ENCODE measurements at places on chromosomes 1 and 21.

DNA sequence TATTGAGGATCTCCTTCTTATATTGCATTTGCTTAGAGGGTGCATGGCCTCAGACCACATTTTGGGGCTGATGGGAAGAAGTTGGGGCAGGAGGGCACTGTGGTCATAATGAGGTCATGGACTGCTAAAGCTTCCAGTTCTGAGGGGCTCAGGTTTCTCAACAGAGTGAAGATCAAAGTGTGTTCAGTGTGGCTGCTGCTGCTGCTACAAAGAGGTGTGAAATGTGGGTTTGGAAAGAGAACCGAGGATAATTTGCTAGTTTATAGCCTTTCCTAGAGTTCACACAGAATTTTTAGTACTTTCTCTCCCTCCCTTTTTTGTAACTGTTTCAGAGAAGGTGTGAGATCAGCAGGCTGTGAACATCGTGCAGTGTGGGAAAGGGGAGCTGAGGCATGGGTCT lies 73.3 kb downstream of the CACNA1E start:
- no peak for DNase-seq

- no peak for DNase-seq
Measured at GRCh38 chr1:46369542-46370213, 24.4 kb upstream of the FAAH start.

GRCh38 chr1:41315871-41316270 lies 45.4 kb upstream of the FOXO6 start:
- DNase-seq, result no peak

DNA sequence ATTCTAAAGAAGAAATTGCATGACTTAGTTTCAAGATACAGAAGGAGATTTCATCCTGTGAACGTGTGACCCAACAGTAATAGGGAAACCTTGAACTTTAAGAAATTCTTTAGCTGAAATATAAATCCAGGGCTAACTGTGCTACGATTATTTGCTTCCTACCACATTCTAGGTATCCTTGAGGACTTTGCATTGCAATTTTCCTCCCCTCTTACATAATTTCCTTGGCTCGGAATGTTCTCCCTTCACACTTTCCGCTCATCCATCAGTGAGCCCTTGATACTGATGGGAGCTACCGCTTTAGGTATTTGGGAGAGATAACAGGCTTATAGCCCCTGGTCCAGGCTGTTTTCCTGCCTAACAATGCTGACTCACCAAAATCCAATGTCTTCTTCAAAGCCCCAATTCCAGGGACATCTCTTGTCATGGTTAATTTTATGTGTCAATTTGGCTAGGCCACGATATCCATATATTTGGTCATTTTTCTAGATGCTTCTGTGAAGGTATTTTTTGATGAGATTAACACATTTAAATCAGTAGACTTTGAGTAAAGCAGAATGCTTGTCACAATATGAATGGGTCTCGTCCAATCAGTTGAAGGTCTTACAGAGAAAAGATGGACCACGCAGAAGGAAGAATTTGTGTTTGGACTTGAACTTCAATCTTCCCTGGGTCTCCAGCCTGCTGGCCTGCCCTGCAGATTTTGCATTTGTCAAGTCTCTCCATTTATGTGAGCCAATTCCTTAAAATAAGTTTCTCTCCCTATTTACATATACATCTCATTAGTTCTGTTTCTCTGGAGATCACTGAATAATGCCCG lies 121.2 kb downstream of the PTPN14 start:
- no peak for DNase-seq

- DNase-seq, result no peak
Measured at GRCh38 chr1:206555473-206555935, 48.2 kb downstream of the RASSF5 start.

DNA sequence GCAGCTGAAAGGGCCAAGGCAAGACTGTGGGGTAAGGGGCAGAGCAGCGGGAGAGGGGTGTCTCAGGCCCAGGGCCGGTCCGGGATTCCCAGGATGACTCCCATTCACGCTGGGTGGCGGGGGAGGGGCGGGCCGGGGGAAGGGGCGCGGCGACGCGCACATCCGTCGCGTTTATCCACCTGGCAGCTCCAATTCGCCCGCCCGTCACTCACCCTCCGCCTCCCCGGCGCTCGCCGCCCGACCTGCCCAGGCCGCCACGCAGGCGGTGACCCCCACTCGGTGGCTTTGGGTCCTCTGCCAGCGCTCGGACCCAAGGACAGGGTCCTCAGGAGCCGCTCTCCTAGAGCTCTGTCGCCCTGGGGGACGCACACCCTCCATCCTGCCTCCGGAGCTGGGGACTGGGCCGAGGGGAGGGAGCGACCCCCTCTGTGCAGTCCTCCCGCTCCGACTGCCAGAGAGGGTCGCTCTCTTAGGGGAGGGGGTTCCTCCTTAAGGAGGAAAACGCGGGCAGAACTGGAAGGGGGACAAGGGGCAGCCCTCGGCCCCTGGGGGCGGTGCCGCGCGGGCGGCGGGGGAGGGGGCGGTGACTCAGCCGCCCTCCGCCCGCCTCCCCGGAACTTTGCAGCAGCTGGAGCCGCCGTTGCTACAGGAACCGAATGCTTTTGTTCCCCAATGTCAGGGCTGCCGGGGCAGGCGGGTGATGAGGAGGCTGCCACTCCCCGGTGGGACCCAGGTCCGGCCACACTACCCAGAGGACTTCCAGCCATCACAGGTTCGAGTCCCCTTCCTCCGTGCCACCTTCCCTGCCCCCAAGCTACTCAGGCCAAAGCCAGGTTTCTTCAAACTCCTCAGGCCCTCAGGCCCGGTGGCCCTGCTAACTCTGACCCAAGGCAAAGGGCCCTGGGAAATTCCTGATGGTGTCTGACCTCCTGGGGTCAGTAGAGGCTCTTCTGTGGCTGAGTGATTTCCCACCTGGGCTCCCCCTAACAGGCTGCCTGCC lies 3.4 kb downstream of the ADGRB2 start:
- DNase-seq, result peak; percentile 39

- no peak for DNase-seq
Measured at GRCh38 chr1:245566952-245567351, 412.2 kb downstream of the KIF26B start.

DNA sequence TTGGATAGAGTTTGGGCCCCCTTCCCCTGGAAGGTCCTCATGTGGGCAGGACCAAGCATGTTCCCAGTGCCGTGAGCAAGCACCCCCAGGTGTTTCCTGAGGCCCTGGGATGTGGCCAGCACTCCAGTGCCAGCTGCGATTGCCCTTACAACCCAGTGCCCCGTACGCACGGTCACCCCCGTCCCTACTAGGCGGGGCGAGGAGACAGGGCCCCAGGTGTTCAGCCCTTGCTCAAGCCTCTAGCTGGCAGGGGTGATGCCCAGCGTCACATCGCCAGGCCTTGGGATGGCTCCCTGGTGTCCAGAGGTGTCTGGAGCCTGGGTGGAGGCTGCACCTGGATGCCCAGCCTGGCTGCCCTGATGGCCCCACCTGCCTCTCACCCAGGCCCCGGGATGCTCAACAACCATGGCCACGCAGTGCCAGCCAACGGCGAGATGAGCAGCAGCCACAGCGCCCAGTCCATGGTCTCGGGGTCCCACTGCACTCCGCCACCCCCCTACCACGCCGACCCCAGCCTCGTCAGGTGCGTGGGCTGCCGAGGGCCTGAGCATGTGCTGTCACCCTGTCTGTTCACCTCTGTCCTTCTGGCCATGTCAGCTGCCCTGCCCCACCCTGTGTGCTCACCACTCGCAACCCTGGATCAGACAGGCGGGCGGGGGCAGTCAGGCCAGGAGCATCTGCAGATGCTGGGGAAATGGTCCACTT lies 21.6 kb upstream of the CCDC27 start:
- no peak for DNase-seq

DNA sequence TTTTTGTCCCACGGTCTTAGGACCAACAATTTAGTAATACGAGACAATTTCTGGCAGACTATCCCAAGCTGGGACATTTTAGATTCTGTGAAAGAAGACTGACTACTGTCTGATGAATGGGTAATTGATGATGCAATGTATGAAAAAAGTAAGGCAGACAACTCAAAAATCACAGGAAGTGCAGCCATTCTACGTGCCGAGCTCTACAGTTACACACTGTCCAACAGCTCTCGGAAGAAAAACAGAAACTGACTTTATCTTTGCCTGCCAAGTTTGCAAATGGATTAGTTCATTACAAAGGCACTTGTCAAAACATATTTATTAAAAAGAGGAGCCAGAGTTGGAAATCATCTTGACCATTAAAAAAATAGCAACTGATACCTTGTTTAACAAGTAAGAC lies 31.3 kb downstream of the ZBTB8B start:
- DNase-seq, result no peak

- DNase-seq, result no peak
Measured at GRCh38 chr21:44534688-44535087, 5.3 kb downstream of the KRTAP10-1 start.

DNA sequence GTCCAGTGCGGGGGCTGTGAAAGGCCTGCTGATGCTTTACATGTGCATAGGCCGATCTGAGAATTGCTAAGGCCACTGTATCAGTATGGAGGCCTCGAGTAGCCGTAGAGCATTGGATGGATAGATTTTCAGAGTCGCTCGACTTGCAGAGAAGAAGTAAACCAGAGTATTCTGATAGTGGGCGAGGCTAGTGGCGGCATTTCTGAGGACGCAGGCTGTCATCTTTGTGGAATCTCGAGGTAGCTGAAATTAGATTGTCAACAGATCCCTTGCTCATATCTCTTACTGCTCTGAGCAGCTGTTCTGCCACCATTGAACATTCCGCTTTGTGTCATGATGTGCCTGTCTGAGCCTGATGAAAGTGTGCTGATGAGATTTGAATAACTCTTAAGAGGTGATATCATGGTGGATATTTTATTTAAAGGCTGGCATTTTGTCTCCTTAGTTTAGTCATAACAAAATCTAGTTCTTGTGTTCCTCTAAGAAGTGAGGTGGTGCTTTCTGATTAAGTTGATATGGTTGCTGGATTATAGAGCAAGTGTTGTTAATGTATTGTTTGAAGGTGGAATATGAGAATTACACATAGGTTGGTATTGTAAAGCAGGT lies 1.5 kb downstream of the KIF1B start:
- no peak for DNase-seq

GRCh38 chr1:235943581-235944114 lies 76.9 kb upstream of the LYST start:
- no peak for DNase-seq

DNA sequence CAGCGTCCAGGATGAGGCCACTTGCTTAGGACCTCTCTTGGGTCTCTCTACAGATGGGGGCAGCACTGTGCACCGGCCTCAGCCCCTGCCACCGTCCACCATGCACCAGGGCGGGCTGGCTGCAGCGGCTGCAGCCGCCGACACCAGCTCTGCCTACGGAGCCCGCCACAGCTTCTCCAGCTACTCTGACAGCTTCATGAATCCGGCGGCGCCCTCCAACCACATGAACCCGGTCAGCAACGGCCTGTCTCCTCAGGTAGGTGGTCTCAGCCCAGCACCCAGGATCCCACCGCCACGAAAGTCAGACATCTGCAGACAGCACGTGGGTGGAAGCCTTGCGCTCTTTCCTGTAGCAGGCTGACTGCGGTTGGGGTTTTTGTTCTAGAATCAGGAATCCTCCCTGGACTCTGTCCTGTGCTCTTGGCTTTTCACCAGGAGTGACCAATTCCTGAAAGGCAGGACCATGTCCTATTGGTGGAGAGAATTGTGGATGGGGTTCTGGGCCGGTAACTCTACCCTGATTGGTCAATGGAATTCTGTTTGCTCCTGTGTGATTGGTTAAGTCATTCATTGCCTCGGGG lies 72.5 kb downstream of the PAX7 start:
- DNase-seq, result no peak

GRCh38 chr1:204446413-204447111 lies 34.9 kb upstream of the PPP1R15B start:
- peak; percentile 81 for DNase-seq

- DNase-seq, result no peak
Measured at GRCh38 chr1:109383087-109383779, 14.5 kb downstream of the SORT1 start.

DNA sequence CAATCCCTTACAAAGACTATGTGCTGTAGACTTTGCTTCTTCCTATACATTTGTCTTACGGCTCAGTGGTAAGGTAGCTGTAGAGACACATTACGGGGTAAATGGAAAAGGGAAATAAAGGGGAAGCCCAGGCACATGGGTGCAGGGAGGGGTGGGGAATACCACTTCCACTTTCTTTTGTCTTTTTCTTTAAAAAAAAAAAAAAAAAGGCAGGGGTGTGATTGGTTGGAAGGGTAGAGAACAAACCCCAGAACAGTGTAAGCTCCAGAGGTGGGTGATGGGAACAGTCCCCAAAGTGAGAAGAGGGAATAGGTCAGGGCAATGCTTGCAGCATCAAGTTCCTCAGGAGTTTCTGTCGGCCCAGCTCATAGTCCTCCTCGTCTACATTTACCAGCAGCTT lies 3.9 kb downstream of the NIT1 start:
- no peak for DNase-seq

- no peak for DNase-seq
Measured at GRCh38 chr1:205710201-205711062, 30.1 kb upstream of the SLC45A3 start.

- no peak for DNase-seq
Measured at GRCh38 chr1:38829368-38829767, 30.2 kb downstream of the RRAGC start.

- DNase-seq, result no peak
Measured at GRCh38 chr1:245327360-245327759, 172.6 kb downstream of the KIF26B start.

DNA sequence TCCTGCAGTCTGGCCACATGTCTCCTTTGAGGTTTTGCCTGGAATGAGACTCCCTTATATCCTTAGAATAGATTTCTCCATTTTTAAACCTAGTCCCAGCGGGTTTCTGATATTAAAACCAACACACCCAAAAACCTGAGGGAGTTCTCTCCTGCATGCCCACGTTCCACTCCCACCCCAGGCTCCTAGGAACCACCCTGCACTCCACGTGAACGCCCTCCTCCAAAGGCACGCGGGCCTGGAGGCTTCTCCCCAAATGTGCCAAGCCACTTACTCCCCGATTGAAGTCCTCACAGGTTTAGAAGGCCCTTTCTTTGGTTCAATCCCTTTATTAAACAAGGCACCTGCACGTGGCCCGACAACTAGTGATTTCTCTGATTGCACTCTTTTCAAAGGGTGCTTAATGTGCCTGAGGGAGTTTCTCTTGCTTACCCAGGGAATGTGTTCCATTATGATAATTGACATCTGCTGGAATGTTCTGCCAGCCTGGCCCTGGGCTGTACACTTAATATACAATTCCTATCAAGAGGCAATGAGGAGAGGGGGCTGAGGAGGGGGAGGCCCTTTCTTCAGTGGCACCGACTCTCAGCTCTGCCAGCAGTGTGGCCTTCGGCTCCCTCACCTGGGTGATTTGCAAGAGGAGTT lies 104.3 kb upstream of the ADAR start:
- no peak for DNase-seq

DNA sequence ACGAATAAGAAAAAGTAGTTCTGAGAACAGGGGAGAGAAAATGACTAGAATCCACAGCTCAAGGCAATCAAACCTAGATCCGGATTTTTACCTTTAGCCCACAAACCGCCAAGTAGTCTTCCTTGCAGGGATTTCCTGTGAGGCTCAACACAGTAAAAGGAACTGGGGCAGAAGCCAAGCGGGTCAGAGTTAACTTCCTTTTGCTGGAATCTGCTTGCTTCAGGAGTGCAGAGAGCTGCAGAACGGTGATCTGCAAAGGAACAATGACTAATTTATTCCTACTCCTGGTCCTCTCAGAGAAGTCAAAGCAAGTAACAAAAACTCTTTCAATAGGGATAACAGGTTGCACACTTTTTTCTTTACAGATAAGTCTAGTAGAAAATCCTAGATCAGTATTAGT lies 53.4 kb downstream of the UBR4 start:
- peak; percentile 38 for DNase-seq
